ENCODE measurements at places on chromosomes 2 and 18. TPM values are rescaled to one million over a fixed set of nuclear protein-coding genes. Genes with fewer than 3 reads are reported as not detected.

GRCh38 chr2:226362980-226363379 lies 436.6 kb downstream of the IRS1 start:
- H3K36me3 ChIP-seq: no peaks in the 10 kb centered on the region
- no peak for DNase-seq
- H3K4me1 ChIP-seq: no peaks in the 10 kb centered on the region
- H3K27me3 ChIP-seq: peaks cover 10% of the 10 kb centered on the region
- no peak overlapping the region for H3K4me3 ChIP-seq

GRCh38 chr2:108640731-108641130 lies 78.6 kb upstream of the RANBP2 start:
- no peaks in the 10 kb centered on the region for H3K27me3 ChIP-seq
- H3K4me1 ChIP-seq: no peaks in the 10 kb centered on the region
- peaks cover 1% of the 10 kb centered on the region for H3K36me3 ChIP-seq
- no peak overlapping the region for H3K4me3 ChIP-seq
- DNase-seq: no peak

DNA sequence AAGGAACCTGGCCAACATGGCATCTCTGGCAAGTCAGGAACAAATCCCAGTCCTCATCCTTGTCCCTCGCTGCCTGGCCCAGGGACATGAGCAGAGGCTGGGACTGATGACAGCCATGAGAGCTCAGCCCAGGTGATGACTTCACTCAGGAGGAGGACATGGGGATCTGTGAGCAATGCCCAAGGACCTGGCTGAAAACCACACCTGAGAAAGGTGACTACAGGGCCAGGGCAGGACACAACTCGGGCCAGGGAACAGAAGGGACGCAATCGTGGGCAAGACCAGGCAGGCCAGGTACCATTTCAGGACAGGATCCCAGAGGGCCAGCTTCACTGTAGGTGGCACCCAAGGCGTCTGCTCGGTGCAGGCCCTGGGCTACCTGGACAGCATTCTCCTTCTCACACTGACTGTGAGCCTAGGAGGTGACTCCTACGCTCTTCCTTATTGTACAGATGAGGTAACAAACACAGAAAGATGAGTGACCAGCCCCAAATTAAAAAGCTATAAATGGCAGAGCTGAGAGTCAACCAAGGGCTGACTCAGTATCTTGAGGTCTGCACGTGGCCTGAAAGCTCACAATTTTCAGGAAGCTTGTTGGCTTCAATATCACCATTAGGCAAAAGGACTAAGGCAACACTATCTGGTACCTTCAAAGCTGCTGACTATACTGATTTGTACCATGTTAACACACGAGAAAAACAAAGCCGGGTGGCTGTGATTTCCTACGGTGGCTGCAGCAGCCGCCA lies 141.1 kb downstream of the EIPR1 start:
- peaks cover 4% of the 10 kb centered on the region for H3K4me1 ChIP-seq
- no peak overlapping the region for H3K4me3 ChIP-seq
- no peak overlapping the region for H3K27ac ChIP-seq
- no peaks in the 10 kb centered on the region for H3K27me3 ChIP-seq
- DNase-seq: no peak
- peaks cover 18% of the 10 kb centered on the region for H3K36me3 ChIP-seq

The E2F6 gene
- 3.2 TPM for polyA plus RNA-seq

- H3K36me3 ChIP-seq: no peaks in the 10 kb centered on the region
- H3K27ac ChIP-seq: no peak overlapping the region
- no peaks in the 10 kb centered on the region for H3K27me3 ChIP-seq
- no peak overlapping the region for H3K4me3 ChIP-seq
- H3K4me1 ChIP-seq: peaks cover 11% of the 10 kb centered on the region
Observed at GRCh38 chr2:238139196-238140039, 950 bp downstream of the KLHL30 start.

All from naive thymus-derived CD8-positive, alpha-beta T cell (primary cell).